ENCODE measurements at places on chromosomes 1 and 21.

DNA sequence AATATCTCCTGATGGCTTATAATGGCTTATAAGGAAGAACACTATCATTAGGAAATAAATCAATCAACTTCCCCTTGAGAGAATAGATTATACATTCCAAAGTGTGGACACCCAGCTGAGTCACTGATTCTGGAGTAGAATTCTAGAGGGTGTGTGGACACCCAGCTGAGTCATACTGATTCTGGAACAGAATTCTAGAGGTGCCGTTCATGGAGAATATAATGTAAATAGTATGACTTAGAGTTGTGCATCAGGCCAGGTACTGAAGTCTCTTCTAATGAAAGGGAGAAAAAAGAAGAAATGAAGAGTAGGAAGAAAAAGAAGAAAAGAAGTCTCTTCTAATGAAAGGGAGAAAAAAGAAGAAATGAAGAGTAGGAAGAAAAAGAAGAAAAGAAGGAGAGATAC is 2.4 kb upstream of the USP33 start:
- no peak for DNase-seq

DNA sequence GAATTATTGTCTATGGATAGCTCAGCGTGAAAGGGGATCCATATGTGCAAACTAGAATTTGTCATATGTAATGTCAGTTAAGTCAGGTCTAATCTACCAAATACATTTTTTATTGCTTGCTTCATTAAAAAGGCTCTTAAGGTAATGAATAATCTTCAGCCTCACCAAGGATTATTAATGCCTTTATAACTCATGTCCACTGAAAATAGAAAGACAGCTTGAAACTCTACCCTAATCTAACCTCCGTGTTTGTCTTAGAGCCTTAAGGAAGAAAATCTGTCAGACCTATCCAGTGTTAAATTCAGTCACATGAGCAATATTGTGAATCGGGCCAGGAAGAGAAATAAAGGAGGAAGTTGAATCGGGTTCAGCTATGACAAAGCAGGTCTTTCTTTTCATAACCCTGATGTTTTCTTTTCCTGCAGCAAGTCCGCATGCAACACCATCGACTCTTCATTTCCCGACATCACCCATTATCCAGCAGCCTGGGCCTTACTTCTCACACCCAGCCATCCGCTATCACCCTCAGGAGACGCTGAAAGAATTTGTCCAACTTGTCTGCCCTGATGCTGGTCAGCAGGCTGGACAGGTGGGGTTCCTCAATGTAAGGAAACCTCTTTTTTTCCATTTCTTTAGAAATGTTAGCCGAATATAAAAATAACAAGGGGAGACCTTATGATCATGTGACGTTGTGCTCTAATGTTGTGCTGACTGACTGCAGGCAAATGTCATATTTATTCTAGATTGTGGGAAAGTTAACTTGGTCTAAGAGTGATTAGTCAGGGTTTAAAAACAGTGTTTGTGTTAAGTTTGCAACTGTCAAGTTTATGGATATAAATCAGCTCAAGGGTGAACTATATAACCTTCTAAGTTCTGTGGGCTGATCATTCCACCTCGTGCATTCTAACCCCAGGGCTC is 321.0 kb downstream of the TM2D1 start:
- no peak for DNase-seq

DNA sequence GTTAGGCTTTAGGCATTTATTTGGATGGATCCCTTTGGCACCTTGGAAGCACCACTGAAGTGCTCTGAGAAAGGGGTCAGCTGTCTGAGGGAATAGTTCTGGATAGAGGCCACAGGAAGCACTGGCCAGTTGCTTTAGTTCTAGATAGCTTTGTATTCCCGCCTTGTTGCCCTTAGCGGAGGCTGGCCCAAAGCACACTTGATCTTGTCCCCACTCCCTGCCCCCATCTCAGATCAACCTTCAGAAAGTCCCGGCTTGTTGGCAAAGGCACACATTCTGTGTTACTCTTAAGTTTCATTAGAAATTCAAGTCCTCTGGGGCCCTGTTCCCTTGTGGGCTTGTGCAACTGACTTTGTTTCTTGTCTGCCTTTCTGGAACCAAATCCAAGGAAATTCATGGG is 15.2 kb upstream of the NBL1 start:
- no peak for DNase-seq

- no peak for DNase-seq
These were observed 83.3 kb upstream of the COL24A1 start for GRCh38 chr1:86239894-86240293.

DNA sequence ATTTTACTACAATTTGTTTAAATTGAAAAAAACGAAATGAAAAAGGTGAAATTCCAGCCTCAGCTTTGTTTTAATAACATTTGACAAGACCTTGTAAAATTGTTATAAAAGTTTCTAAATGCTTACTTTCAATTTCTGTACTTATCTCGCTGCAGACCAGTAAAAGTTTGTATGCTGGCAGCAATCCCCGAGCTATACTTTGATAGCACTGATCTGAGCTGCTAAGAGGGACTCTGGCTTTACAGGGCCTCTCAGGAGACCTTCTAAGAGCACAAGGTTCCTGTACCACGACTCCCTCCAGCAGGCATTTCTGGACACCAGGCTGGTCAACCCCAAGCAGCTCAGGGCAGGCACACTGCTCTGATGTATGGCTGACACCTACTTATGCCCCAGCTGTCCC is 13.1 kb downstream of the STMN1 start:
- DNase-seq: no peak

GRCh38 chr1:19547814-19548213 is 62.5 kb upstream of the CAPZB start:
- no peak for DNase-seq

GRCh38 chr1:64530969-64531692 is 61.2 kb downstream of the CACHD1 start:
- DNase-seq: no peak

GRCh38 chr1:202081992-202082391 is 40.7 kb upstream of the GPR37L1 start:
- DNase-seq: no peak

DNA sequence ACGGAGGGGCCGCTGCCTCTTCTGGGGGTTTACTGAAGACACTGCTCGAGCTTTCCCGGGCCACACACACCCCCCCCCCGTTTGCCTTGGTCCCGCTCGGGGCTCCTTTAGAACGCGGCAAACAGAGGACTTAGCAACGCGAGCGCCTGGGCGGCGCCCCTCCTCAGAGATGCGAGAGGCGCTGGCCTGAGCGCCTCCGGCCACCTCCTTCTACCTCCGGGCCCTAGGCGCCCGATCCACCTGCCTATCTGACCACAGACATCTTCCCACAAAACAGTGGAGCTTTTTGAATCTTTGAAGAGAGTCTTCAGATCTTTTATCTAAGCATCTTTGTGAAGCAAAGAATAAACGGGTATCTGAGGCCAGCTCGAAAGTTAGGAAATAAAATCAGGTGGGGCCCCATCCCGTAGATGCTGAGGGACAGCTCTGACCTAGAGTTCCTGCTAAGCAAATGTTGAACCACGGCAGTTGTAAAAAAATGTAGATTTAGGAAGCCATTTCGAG is 436 bp upstream of the TTLL7 start:
- no peak for DNase-seq

- no peak for DNase-seq
These were observed 87.5 kb downstream of the IER5 start for GRCh38 chr1:181175955-181176354.

DNA sequence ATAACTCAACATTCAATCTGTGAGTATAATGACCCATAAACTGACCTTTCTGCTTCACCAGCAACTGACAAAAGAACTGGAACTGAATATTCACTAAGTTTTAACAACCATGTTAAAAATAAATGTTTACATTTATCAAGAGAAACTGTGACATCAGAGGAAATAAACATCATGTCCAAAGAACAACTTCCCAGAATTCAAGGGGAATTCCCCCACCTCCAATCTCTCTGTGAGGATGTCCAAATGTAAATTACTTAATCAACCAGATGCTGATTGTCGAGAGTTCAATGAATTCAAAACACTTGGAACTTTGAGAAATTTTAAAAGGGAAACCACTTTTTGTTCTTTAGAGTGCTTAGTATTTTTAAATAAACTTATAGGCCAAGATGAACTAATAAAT is 365.6 kb upstream of the ADGRL2 start:
- DNase-seq: no peak

- DNase-seq: no peak
These were observed 77.9 kb downstream of the POFUT2 start for GRCh38 chr21:45209685-45210284.

DNA sequence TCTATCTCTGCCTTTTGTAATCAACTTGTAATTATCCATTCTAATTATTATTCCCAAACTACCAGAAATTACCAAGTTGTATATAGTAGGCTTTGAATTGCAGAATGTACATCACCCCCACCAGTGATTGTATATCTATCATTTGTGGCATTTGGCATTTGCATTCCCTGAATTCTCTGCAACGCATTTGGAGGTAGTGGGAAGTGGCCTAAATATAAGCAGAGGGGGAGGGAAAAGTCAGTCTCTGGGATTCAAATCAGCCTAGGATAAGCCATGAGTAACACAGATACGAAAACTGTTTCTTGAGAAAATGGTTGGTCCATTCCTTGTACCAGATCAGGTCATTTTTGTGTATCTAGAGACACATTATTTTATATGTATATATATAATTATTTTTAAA is 20.7 kb downstream of the DDX20 start:
- DNase-seq: no peak

- no peak for DNase-seq
These were observed 37.5 kb downstream of the SPTA1 start for GRCh38 chr1:158649052-158649451.

- DNase-seq: no peak
These were observed 9.8 kb downstream of the MIXL1 start for GRCh38 chr1:226233293-226233692.

GRCh38 chr1:51574796-51575195 is 42.1 kb upstream of the OSBPL9 start:
- DNase-seq: no peak

GRCh38 chr1:151728151-151729054 is 7.1 kb downstream of the RIIAD1 start:
- no peak for DNase-seq

DNA sequence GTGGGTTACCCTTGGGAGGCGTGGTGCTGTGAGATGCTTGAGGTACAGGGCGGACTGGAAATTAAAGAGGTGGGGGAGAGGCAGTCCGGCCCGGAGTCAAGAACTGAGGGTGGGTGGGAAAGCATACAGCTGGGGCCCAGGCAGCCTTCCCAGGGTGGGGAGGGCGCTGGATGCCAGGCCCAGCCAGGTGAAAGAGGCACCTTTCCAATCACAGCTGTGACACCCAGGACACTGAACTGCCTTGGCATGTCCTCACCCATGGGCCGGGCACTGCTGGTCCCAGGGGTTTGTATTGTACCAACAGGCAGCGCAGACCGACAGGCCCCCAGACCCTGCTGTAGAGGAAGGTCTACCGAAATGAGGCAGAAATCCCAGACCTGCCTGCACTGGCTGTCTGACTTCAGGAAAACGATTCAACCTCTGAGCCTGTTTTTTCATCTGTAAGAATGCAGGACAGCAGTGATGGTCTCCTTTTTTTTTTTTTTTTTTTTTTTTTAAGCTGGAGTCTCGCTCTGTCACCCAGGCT is 9.1 kb downstream of the SLC30A2 start:
- DNase-seq: no peak

DNA sequence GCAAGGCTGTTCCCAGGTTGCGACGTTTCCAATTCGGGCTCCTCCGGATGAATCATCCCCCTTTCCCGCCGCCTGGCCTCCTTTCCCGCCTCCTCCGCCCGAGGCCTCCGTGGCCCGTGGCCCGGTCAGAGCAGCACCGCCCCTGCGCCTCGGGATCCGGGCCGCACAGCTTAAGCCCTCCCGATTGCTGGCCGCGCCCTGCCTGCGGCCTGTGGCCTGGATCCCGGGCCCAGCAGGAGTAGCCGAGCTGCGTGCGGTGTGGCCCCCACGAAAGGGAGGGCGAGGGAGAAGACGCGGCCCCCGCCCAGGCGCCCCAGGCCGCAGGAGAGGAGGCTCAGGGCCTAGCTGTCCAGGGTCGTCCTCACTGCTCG is 1.0 kb downstream of the TMEM200B start:
- no peak for DNase-seq

GRCh38 chr1:17109892-17110554 is 9.2 kb downstream of the PADI2 start:
- no peak for DNase-seq

Measured in CD8-positive, alpha-beta memory T cell (primary cell).